ENCODE measurements at places on chromosomes 12 and 14.

- no peak for DNase-seq
These were observed 297.3 kb upstream of the FAR2 start for GRCh38 chr12:28851781-28852180.

DNA sequence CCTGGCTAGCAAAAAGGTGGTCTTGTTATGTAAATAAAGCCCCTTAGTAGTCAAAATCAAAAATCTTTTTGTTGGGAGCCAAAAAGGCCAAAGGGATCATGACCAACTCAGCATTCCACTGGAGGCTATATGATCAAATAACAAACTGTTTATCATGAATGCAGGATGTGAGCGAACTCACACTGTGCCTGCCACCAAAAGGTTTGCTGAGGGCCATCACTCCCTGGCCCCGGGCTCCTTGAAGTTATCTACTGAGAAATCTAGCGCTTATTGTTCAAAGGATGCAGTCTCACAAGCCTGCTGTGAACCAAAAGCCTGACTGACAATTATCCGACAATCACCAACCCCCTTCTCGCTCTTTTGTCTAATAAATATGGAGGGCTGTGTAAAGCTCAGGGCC is 107.2 kb upstream of the DDHD1 start:
- no peak for DNase-seq

DNA sequence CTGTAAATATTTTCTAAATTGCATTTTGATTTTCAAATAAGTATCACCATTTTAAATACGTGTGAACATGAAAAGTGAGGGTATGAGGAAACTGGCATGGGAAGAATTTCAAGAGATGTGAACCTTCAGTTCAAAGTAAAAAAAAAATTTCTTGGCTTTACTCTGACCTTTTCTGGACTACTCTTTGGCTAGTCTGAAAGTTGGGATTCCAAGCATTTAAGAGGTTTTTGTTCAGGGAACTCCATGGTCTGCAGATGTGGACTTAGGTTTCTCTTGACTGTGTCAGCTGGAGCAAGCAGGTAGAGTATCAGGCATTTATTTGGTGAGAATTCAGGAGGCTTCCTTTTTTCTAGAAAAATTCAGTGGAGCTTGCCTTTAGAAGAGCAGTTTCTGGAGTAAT is 311.6 kb downstream of the LRIG3 start:
- DNase-seq = no peak

DNA sequence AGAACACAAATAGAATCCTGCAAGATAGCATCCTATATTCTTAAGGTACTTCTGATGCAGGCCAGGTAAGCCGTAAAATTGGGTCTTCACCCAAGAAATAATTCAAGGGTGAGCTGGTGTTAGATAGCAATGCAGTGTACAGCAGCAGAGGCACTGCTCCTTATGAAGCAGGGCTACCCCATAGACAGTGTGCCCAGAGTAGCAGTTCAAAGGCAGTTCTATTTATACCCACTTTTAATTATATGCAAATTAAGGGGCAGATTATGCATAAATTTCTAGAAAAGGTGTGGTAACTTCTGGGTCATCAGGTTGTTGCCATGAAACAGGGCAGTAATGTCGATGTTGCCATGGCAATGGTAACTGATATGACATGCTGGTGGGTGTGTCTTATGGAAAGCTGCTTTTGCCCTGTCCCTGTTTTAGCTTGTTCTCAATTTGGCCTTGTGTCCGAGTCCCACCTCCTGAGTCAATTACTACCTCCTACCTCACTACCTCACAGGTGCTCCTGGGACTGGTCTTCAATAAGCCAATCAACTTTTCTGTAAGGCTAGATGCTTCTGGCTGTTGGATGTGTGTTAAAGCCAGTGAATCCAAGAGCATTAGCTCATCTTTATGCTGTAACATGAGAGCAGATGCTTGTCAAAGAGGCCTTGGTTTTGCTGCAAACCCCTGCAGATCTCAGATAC is 61.0 kb downstream of the PPM1A start:
- no peak for DNase-seq

DNA sequence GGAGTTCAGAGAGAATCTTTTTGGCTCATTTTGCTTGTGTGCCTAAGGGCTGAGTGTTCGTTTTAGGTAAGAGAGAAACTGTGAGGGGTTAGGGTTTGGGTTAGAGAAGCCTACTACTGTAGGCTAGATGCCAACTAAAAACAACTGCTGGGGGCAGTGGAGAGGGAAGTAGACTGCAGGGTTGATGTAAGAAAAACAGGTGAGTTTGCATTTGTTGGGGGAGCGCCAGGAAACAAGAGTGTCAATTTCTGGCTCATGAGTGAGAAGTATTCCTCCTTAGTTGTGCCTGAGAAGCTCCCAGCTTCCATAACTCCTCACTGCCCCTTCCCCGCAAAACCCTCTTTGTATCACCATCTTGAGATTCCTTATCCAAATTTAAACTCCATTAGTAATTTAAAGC is 92.3 kb downstream of the DERA start:
- DNase-seq = no peak

Data from activated CD4-positive, alpha-beta T cell treated with anti-CD3 and anti-CD28 coated beads, Interleukin-2, amount 50 U/mL, for 16 hours (primary cell).